ENCODE measurements at places on chromosomes 16 and 17.

DNA sequence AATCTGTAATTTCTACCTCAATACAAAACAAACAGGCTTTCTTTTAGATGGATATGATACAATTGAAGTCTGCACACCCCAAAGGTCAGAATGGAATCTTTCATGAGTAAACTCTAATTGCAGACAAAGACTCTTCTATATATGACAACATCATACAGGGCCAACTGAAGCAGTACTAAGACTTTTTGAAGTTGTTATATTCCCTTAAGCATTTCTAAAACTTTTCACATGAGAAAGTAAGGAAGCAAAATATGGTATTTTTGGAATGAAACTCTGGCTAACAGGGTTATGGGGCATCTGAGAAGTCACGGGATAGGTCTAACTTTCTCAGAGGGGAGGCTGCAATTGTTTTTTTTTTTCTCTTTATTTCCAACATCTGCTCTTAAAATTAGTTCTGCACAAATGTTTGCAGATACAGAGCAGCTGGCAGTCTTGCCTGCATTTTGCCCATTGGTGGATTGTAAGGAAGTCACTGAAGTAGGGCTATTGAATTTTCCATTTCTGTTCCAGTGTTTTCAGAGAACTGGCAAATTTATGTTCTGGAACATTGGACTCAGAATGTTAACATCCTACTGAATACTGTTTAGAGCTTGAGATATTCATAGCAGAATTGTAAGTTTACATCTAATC, 59.1 kb downstream of the SSH2 start:
- no peak for DNase-seq

DNA sequence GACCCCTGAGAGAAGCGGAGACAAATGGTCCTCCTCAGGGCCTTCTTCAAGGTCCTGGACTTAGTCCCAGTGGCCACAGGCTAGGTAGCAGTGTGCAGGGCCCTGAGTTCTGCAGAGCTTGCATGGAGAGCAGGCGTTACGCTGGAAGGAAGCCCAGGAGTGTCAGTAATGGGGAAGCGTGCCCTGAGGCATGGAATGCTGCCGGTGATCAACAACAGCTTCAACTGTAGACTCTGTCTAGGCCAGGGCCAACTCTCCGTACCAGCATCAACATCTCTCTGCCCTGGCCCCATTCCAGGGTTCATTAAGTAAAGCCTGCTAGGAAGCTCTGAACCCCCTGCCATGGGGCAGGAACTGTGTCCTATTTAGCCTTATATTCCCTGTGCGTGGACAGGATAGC, 568 bp upstream of the TNK1 start:
- no peak for DNase-seq

GRCh38 chr16:4387781-4388180, 16.1 kb downstream of the VASN start:
- no peak for DNase-seq

DNA sequence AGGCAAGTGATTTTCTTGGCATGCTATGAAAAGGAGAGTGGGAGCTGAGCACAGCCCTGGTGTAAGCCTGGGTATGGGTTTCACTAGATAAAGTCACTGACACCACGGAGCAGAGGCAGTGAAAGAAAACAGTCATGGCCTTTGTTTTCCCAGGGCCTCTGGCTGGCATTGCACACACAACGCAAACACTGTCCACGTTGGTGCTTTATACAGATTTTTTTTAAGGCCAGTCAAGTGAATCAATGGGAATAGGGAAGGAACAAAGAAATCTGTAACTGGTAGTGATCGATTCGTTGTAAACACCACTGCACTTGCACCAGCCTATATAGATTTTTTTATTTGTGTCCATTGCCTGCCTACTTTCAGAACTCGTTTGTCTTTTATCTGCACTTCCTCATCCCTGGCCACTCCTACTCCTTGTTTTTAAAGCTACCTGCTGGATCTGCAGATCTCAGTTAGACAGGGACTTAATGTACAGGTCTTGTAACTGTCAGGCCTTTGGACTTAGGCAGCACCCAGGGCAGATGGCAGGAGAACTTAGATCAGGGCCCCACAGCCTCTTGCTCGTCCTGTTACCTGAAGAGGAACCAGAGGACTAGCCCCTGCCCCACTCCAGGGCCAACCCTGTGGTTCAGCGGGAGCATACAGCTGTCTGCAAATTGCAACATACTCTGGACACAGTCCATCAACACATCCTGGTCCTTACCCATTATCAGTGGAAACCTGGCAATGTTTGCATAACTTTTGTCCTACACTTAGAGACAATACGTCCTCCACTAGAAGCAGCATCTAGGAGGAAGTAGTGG, 10.6 kb upstream of the TMIGD1 start:
- DNase-seq: peak; percentile 37

GRCh38 chr17:4980644-4981216, 6.7 kb downstream of the CAMTA2 start:
- DNase-seq: no peak

GRCh38 chr16:53964145-53964790, 260.3 kb downstream of the FTO start:
- no peak for DNase-seq

- no peak for DNase-seq
These were observed 370 bp downstream of the EVPL start for GRCh38 chr17:76026714-76027158.

DNA sequence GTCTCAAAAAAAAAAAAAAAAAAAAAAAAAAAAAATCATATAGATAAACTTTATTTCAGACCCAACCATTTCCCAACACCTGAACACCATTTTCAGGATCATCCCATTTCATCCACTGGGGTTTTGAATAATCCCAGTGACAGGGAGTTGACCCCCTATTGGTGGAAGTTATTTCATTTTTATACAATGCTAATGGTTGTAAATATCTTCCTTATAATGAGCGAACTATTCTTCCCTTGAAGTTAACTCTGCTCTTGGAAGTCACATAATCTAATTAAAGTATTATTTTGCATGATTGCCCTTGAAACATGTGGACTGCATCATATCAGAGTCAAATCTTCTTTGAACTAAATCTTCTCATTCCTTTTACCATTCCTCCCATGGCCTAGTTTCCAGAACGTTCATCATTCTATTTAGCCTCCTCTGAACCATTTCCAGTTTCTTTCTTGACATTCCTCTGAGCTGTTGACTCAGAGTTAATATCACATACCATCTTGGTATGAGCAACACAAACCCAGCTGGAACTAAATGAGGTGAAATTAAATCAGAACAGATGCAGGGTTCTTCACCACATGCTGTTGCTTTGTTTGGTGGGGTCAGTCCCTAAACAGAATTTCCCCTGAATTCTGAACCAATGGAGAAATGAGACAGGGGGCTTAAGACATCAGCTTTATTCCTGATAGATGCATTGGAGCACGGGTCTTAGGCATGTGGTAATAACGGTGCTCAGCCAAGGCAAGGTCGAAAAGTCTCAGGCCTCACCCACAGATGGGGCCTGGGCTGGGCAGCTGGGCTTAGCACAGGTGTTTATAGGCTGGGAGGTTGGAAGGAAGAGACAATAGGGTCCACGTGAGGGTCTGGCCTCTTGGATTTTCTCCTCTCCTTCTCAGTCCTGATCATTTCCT, 8.9 kb downstream of the HSD17B2 start:
- DNase-seq: no peak

DNA sequence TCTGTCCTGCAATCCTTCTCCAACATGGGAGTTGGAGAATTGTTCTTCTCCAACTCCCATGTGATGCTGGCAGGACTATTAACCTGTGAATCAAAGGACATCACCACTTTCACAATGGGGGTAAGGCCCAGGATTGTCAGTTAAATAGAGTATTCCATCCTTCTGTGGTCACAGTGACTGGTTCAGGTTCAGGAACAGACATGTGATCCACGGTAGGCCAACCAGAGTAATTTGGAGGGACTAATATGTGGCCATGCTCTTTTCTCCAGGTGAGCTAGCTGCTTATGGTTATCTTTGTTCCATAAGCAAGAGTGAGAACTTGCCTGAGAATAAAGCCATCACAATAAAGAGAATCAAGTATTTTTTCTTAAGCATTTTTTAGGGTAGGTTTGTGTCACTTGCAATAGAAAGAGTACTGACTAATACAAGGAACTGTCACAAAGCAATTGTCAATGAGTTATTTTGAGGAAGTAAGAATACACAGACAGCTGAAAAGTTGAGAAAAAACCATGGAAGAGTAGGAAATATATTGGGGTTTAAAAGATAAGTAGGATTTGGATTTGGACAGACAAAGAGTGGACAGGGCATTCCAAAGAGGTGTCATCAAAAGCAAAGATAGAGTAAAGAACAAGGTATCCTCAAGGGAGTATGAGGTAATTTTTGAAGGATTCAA, 63.4 kb downstream of the BRIP1 start:
- DNase-seq: no peak

DNA sequence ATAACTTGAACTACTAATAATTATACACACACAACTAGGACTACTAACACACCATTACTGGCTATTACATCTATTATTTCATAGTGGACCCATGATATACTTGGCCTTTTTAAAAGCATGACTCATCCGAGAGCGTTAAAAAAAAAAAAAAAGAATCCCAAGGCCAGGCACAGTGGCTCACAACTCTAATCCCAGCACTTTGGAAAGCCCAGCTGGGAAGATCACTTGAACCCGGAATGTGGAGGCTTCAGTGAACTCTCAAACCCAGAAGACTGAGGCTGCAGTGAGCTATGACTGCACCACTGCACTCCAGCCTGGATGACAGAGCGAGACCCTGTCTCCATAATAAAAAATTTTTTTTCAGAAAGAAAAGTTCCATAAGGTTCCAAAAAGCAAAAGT, 3.1 kb downstream of the GLG1 start:
- DNase-seq: no peak

DNA sequence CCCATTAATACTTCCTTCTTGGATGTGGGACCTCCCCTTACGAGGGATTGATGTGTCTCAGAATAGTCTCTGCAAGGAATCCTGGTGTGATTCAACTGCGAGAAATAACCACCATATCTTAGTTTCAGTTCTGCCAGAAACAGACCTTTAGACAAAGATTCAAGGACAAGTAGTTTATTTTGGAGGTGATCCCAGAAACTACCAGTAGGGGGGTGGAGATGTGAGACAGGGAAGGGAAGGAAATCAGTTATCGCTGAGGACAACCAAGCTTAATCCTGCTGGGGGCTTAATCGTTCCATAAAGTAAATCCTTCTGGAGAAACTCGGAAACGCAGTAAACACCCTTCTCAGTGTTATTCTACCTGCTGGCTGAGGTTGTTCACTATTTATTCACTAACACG, 5.0 kb upstream of the SDR42E1 start:
- DNase-seq: no peak

- DNase-seq: no peak
These were observed 24.8 kb downstream of the TMEM114 start for GRCh38 chr16:8565498-8565897.

All from SIG-M5 (cell line).